ENCODE measurements at places on chromosomes 13 and 19. TPM values are rescaled to one million over a fixed set of nuclear protein-coding genes. Genes with fewer than 3 reads are reported as not detected.

Gene FGF22
- 0.20 TPM for total RNA-seq

GRCh38 chr19:29367791-29368222 is 154.9 kb upstream of the UQCRFS1 start:
- no peaks in the 10 kb centered on the region for H3K36me3 ChIP-seq
- no peaks in the 10 kb centered on the region for H3K4me1 ChIP-seq
- H3K27ac ChIP-seq: no peak overlapping the region
- no peaks in the 10 kb centered on the region for H3K27me3 ChIP-seq
- H3K4me3 ChIP-seq: no peak overlapping the region

Gene CCDC194
- 1.1 TPM for total RNA-seq

Gene WDR62
- total RNA-seq: 15.7 TPM

DNA sequence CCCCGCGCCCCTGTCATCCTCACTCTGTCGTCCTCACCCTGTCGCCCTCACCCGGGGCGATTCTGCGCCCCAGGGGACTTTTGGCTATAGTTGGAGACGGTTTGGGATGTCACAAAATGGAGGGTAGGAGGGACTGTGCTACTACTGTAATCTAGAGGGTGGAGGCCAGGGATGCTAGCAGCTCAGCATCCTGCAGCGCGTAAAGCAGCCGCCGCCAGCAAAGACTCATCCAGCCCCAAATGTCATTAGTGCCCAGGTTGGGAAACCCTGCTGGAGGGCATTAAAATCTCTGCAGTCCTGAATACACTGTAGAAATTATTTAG is 362 bp downstream of the ZNF557 start:
- no peak for DNase-seq
- H3K4me1 ChIP-seq: peaks cover 17% of the 10 kb centered on the region

GRCh38 chr19:16564842-16565241 is 7.4 kb downstream of the SLC35E1 start:
- H3K4me1 ChIP-seq: peaks cover 25% of the 10 kb centered on the region
- no peak overlapping the region for H3K4me3 ChIP-seq
- no peak for DNase-seq
- no peaks in the 10 kb centered on the region for H3K27me3 ChIP-seq

- H3K4me3 ChIP-seq: no peak overlapping the region
- no peak overlapping the region for H3K27ac ChIP-seq
- H3K4me1 ChIP-seq: no peaks in the 10 kb centered on the region
- no peaks in the 10 kb centered on the region for H3K36me3 ChIP-seq
- no peak for DNase-seq
- no peaks in the 10 kb centered on the region for H3K27me3 ChIP-seq
Observed at GRCh38 chr19:32324631-32325285, 20.7 kb upstream of the ZNF507 start.

- no peaks in the 10 kb centered on the region for H3K36me3 ChIP-seq
- no peaks in the 10 kb centered on the region for H3K27me3 ChIP-seq
- no peaks in the 10 kb centered on the region for H3K4me1 ChIP-seq
- no peak overlapping the region for H3K4me3 ChIP-seq
- no peak overlapping the region for H3K27ac ChIP-seq
- DNase-seq: no peak
Observed at GRCh38 chr13:66137384-66137783, 1092.8 kb downstream of the PCDH9 start.

DNA sequence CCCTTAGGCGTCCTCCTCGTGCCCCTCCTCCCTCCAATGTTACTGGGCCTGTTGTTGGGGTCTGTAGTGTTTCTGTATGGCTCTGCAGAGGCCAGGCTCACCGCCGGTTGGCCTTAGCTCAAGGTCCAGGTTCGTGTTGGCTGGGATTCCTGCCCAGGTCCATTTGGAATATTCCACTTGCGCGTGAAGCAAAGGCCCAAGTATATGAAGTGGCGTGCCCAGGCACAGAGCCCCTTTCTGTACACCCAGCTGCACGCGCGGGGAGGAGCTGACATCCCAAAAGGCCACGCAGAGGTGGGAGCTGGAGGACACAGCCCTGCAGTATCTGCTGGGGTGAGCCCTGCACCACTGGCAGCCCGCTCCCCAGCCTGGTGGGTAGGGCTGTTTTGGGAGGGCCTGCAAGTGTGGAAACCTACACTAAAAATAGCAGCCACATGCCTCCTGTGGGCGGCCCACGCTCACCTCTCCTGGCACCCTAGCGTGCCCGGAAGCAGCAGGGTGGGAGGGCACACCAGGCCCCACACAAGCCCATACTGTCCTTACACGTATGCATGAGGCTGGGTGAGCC is 30.2 kb downstream of the CRTC1 start:
- no peak overlapping the region for H3K4me3 ChIP-seq
- no peak for DNase-seq
- H3K36me3 ChIP-seq: no peaks in the 10 kb centered on the region

- H3K27me3 ChIP-seq: no peaks in the 10 kb centered on the region
- no peak for DNase-seq
- H3K4me1 ChIP-seq: no peaks in the 10 kb centered on the region
- no peak overlapping the region for H3K27ac ChIP-seq
Observed at GRCh38 chr13:39132286-39133230, 94.3 kb downstream of the NHLRC3 start.

- no peak overlapping the region for H3K27ac ChIP-seq
- H3K4me3 ChIP-seq: no peak overlapping the region
- DNase-seq: no peak
- no peaks in the 10 kb centered on the region for H3K4me1 ChIP-seq
Observed at GRCh38 chr19:47356900-47357299, 7.8 kb downstream of the DHX34 start.

GRCh38 chr19:6734096-6734696 is 3.2 kb downstream of the GPR108 start:
- peaks cover 27% of the 10 kb centered on the region for H3K4me1 ChIP-seq
- H3K27me3 ChIP-seq: no peaks in the 10 kb centered on the region
- H3K27ac ChIP-seq: no peak overlapping the region
- no peak overlapping the region for H3K4me3 ChIP-seq
- DNase-seq: peak; percentile 45

DNA sequence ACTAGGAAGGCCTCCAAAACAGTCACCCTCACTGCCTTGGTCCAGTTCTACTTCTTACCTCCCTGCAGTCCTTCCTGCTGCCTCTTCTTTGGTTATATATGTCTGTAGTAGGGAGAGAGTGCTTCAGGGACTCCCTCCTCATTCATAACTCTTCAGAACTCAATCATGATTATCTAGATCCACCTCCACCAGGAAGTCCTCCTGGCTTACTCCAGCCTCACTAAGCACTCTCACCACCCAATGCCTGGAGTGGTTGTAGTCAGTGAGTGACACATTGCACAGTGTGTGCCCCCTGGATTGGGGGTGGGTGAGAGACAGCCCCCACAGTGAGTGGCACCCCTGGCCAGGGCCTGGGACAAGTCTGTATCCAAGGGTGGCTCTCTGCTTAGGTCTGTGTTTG is 10.0 kb upstream of the FOSB start:
- no peak for DNase-seq
- no peaks in the 10 kb centered on the region for H3K36me3 ChIP-seq
- no peaks in the 10 kb centered on the region for H3K27me3 ChIP-seq
- H3K4me3 ChIP-seq: no peak overlapping the region

- no peak for DNase-seq
- no peaks in the 10 kb centered on the region for H3K27me3 ChIP-seq
- peaks cover 12% of the 10 kb centered on the region for H3K36me3 ChIP-seq
Observed at GRCh38 chr19:12670159-12670928, 3.7 kb downstream of the WDR83 start.

Gene RAB4B
- 24.2 TPM for total RNA-seq

- H3K36me3 ChIP-seq: peaks cover 3% of the 10 kb centered on the region
- H3K27ac ChIP-seq: no peak overlapping the region
- H3K27me3 ChIP-seq: no peaks in the 10 kb centered on the region
- no peaks in the 10 kb centered on the region for H3K4me1 ChIP-seq
Observed at GRCh38 chr19:3459089-3459881, 21.0 kb downstream of the SMIM24 start.

Gene FXYD1
- total RNA-seq: not detected

GRCh38 chr19:57615346-57615745 is 1.3 kb downstream of the ZNF134 start:
- H3K4me3 ChIP-seq: peak overlapping the region; percentile 62
- no peak overlapping the region for H3K27ac ChIP-seq
- DNase-seq: no peak
- H3K4me1 ChIP-seq: peaks cover 17% of the 10 kb centered on the region
- peaks cover 46% of the 10 kb centered on the region for H3K36me3 ChIP-seq

Gene CCNA1
- not detected for total RNA-seq

- H3K4me3 ChIP-seq: no peak overlapping the region
- H3K36me3 ChIP-seq: no peaks in the 10 kb centered on the region
- H3K27ac ChIP-seq: no peak overlapping the region
- DNase-seq: no peak
- H3K27me3 ChIP-seq: no peaks in the 10 kb centered on the region
Observed at GRCh38 chr19:23470873-23471545, 75.7 kb upstream of the ZNF91 start.

GRCh38 chr19:18450021-18450930 is 12.3 kb upstream of the ISYNA1 start:
- no peak overlapping the region for H3K27ac ChIP-seq
- no peak for DNase-seq
- no peaks in the 10 kb centered on the region for H3K27me3 ChIP-seq
- no peak overlapping the region for H3K4me3 ChIP-seq

DNA sequence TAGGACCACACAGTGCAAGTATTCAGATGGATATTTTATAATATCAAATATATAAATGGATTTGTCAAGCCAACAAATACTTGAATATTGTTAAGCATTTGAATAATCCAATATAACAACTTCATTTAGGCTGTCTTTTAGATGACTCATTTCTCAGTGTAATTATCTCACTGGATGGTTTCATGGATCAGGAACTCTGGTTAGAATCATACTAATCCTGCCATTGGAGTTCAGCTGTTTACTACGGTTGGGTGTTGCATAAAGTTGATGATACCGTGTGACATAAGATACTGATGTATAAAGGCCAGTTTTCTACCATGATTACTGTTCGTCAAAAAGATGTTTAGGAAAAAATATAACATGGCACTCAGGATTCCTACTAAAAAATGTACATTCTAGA is 196.3 kb downstream of the TSHZ3 start:
- H3K4me1 ChIP-seq: no peaks in the 10 kb centered on the region
- no peaks in the 10 kb centered on the region for H3K27me3 ChIP-seq
- DNase-seq: no peak

DNA sequence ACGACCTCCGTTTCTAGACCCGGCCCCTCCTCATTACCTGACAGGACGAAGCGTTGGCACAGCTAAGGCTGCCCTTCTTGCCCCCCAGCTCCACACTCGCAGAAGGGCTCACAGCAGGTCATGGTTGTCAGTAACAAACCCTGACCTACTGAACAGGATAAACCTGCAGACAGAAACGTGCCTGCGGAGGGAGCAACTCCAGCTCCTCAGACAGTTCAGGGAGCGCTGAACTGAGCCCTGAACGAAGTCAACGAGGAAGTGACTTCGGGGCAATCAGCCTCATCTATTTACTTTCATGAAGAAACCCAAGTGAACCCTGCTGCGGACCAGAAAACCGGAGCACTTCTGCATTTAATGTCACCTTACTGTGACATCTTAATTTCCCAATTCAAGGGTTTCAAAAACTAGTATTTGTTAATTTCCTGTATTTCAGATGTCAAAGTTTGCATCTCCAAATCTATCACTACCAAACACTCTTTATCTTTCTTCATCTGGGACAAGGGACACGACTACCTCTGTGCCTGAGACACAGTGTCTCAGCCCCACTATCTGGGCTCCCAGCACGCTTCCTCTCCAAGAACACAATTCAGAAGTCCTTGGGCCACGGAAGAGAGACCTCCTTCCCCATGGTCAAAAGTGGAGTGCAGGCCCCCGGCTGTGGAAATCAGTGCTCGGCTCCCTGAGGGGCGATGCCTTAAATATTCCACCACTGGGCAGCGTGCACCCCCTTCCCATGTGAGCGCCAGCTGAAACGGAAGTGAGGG is 40.2 kb downstream of the CARS2 start:
- no peak overlapping the region for H3K4me3 ChIP-seq
- no peaks in the 10 kb centered on the region for H3K4me1 ChIP-seq
- peaks cover 23% of the 10 kb centered on the region for H3K36me3 ChIP-seq
- no peak overlapping the region for H3K27ac ChIP-seq
- H3K27me3 ChIP-seq: no peaks in the 10 kb centered on the region

DNA sequence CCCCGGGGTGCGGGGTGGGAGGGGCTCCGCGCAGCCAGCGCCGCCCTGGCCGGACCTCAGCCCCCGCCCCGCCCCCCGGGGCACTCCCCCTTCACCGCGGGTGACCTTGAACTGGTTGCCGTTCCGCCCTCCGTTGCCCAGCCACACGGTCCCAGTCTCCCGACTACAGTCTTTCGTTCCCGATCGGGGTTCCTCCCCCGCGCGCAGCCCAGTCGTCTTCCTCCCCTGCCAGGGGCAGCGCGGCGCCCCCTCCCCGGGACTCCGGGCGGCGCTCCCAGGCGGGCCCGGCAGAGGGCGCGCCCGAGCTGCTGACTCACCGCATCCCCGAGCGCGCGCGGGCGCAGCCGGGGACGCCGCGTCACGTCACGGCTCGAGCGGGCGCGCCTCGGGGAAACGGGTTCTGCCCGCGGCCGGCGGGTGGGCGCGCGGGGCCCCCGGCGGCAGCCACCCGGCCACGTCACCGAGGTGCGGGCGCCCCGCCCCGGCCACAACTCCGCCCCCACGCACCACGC is 459 bp downstream of the MIDN start:
- no peaks in the 10 kb centered on the region for H3K27me3 ChIP-seq
- H3K27ac ChIP-seq: peak overlapping the region; percentile 84
- peak; percentile 83 for DNase-seq
- H3K4me1 ChIP-seq: peaks cover 32% of the 10 kb centered on the region
- H3K4me3 ChIP-seq: peak overlapping the region; percentile 65

- no peak overlapping the region for H3K4me3 ChIP-seq
- H3K36me3 ChIP-seq: no peaks in the 10 kb centered on the region
- peaks cover 23% of the 10 kb centered on the region for H3K4me1 ChIP-seq
- H3K27me3 ChIP-seq: no peaks in the 10 kb centered on the region
- no peak overlapping the region for H3K27ac ChIP-seq
Observed at GRCh38 chr19:34990578-34991192, 9.4 kb upstream of the GRAMD1A start.

DNA sequence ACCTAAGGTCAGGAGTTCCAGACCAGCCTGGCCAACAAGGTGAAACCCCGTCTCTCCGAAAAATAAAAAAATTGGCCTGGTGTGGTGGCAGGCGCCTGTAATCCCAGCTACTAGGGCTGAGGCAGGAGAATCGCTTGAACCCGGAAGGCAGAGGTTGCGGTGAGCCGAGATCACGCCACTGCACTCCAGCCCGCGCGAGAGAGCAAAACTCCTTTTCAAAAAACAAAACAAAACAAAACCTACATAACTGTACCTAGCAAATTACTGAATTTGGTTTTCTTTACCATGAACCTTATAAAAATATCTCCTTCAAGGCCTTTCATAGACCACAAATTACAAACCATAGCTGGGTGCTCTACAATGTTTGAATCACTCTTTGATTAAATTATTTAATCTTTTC is 760 bp downstream of the ZNF91 start:
- no peaks in the 10 kb centered on the region for H3K36me3 ChIP-seq
- peaks cover 24% of the 10 kb centered on the region for H3K4me1 ChIP-seq
- DNase-seq: peak; percentile 47
- H3K27me3 ChIP-seq: no peaks in the 10 kb centered on the region
- peak overlapping the region; percentile 94 for H3K27ac ChIP-seq
- peak overlapping the region; percentile 92 for H3K4me3 ChIP-seq

- H3K4me3 ChIP-seq: no peak overlapping the region
- H3K4me1 ChIP-seq: no peaks in the 10 kb centered on the region
- H3K36me3 ChIP-seq: no peaks in the 10 kb centered on the region
- peak; percentile 70 for DNase-seq
Observed at GRCh38 chr19:49301165-49301865, 23.7 kb downstream of the SLC6A16 start.
